Osteocyte (in vitro differentiated cells): ENCODE measurements at places on chromosomes 13 and 19.

GRCh38 chr13:23460921-23461320 is 27.4 kb upstream of the SACS start:
- no peak for DNase-seq

DNA sequence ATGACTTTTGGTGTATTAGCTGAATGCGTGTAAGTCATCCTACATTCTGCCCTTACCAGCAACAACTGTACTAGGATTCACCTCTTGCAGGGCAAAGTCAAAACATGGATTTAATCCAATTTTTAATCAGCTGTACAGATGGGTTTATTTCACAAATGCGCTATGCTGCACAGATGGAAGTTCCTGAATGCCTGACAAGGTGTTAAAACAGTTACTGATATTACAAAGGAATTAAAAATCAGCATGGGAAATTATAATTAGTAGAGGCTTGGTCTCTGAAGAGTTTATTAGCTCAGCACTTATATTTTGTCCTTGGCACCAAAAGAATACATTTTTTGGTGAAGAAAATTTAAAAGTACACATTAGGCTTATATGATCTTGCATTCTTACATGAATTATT is 448.9 kb downstream of the PCDH9 start:
- no peak for DNase-seq

- no peak for DNase-seq
These were observed 1272.9 kb downstream of the EFNB2 start for GRCh38 chr13:105262579-105262978.

- no peak for DNase-seq
These were observed 22.1 kb downstream of the COLGALT1 start for GRCh38 chr19:17577457-17578097.

DNA sequence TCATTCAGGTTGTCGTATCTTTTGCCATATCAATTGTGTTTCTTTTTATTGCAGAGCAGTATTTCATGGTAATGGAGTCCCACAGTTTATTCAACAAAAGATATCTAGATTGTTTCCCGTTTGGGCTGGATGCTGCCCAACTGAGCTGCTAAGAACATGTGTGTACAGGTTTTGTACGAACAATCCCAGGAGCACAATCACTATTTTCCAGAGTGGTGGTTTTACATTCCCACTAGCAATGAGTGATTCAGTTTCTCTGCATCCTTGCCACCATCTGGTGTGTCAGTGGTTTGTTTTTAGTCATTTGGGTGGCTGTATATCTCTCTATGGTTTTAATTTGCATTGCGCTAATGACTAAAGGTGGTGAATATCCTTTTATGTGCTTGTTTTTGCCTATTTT is 52.7 kb upstream of the ZDHHC20 start:
- no peak for DNase-seq

DNA sequence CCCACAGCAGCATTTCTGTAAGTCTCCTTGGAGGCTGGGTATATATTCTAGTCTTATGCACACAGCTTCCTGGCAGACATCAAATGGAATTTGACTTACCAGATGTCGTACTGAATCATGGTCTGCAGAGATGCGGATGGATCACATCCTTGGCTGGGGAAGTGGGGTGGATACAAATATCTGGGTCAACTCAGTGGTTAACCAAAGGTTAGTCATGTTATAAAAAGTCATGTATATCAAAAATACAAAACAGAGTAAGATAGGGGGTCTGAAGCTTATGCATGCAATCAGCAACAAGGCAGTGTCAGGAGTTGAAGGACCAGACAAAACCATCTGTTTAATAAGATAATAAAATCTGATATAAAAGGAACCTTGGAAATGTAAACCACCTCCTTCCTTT is 61.9 kb downstream of the WASF3 start:
- no peak for DNase-seq

GRCh38 chr13:61695147-61695546 is 279.5 kb upstream of the PCDH20 start:
- DNase-seq, result no peak

GRCh38 chr19:19171821-19172532 is 1.9 kb upstream of the MEF2B start:
- no peak for DNase-seq

DNA sequence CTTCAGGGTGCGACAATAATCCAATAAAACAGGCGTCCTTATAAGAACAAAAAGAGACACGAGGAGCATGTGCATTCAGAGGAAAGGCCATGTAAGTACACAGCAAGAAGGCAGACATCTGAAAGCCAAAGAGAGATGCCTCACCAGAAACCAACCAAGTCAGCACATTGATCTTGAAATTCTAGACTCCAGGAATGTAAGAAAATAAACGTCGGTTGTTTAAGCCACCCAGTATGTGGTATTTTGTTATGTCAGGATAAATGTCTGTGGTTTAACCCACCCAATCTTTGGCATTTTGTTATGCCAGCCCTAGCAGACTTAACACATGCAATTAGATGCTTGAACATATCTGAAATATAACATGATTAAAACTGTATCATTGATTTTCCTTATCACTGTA is 452.0 kb downstream of the SLITRK6 start:
- DNase-seq, result no peak

- DNase-seq, result peak; percentile 97
These were observed at the start of gene ZNF256 for GRCh38 chr19:57947419-57948134. Gene ZNF256, minus strand, starts transcription at chr19:57947706. Its CDS starts 232 bp downstream, at chr19:57947474.

DNA sequence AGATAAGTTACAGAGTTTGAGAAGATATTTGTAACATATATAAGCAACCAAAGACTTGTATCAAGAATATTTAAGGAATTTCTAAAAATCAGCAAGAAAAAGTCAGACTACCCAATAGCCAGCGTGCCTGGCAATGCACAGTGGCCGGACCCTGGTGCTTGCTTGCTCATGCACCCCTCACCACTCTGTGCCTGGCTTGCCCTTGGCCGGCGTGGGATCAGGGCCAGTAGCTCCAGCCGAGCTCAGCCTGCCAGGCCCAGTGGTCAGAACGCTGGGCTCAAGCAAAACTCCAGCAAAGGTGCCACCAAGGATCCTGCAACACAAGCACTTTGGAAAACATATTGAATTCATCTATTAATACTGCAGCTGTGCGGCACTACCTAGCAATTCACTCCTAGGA is 95.1 kb downstream of the KATNAL1 start:
- DNase-seq, result no peak

DNA sequence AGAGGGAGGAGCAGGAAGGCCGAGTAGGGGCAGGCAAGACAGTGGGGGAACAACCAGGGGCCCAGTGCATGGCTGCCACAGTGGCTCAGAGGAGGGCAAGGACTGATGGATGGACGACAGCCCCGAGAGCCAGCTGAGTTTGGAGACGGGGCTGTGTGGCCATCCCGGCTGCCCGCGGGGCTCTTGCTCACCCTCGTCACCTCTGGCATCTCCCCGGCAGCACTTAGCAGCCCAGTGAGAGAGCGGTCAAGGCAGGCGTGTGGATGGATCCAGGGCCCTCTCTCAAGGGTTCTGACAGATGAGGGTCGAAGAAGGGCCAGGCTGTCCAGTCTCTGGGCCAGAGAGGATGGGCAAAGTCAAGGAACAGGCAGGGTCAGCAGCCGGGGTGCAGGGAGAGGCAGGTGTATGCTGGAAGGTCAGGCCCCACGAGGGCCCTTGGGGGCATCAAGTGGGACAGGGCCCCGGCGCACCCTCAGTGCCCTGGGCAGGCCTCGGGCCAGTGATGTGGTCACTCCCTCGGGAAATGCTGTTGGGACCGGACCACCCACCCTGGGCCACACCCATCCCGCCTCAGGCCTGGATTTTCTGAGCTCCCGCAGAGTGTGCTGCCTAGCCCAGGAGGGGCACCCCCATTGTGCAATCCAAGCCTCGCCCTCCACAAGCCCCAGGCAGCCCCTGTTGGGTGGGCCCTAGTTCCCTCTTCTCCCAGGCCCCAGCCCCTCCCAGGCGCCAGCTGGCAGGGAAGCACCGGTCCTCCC is 56.4 kb upstream of the TPM4 start:
- DNase-seq, result no peak

GRCh38 chr13:25709088-25709487 is 337.3 kb downstream of the ATP8A2 start:
- no peak for DNase-seq

GRCh38 chr13:51292000-51292565 is 47.4 kb upstream of the SERPINE3 start:
- DNase-seq, result no peak

DNA sequence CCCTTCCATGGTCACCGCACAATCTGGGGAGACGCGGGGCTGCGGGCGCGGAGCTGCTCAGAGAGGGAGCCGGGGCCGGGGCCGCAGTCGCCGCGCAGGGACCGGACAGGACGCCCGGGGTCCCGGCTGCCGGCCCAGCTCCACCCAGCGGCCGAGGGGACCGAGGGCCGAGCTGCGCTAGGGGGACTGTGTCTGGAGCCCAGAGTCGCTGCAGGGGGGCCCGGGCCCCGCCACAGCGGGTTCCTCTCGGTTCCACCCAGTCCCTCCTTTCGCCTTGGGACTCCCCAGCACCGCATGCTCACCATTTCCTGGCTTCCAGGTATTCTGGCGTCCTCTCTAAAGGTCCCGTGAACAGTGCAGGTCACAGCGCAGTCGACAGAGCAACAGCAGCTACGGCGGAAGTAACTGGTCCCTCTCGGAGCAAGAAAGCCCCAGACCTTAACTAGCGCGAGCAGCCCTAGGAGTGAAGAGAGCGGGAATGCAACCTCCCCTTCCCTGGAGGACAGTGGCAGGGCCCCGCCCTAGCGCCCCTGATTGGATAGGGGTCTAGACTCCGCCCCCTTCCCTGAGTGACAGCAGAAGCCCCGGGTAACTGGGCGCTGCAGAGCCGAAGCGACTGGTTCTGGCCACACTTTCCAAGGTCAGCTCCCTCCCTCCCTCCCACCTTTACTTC is at the start of gene ZNF878:
Gene ZNF878 (minus strand): TSS at position 465 of the 673 bp plus-strand sequence. CDS start 160 bp downstream, at position 305.
- peak; percentile 95 for DNase-seq

GRCh38 chr19:2618611-2619010 is 83.9 kb downstream of the GNG7 start:
- DNase-seq, result no peak

GRCh38 chr19:5466072-5466471 is 10.9 kb downstream of the ZNRF4 start:
- no peak for DNase-seq

DNA sequence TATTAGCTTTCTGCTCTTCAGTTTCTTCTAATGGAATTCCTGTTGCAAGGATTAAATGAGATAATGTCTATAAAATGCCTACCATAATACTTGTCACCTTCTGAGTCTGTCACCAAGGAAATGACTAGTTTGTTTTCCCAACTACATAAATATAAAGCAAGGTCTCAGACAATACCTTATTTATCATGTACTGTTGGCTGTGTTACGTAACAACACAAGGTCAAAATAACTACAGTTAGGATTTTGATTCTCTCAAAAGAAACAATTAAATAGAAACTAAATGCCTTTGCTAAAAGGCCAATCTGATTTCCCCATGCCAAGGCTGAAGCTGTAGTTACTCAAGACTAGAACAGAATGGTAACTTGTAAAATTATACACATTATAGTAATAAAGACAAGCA is 134.5 kb downstream of the PCDH9 start:
- DNase-seq, result no peak

- no peak for DNase-seq
These were observed 372.6 kb downstream of the OXGR1 start for GRCh38 chr13:96621634-96622183.

DNA sequence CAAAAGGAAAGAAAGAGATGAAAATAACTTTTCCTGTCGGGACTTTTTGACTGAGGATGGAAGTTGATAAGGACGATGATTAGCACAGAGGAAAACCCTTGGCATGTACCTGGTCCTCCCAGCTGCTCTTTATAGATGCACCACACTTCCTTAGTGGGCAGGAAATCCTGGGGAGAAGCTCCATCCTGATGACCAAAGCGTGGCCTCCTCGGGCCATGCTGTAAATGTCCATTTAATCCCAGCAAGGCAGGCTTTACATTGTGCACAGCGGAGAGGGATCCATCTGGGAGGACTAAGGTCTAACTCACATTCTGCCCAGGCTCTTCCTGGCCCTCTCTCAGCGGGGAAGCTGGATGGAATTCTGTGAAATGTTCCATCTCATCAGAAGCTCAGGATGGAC is 113.5 kb downstream of the COL4A2 start:
- DNase-seq, result no peak

- no peak for DNase-seq
These were observed 27.4 kb upstream of the ZNF536 start for GRCh38 chr19:30344446-30345425.

DNA sequence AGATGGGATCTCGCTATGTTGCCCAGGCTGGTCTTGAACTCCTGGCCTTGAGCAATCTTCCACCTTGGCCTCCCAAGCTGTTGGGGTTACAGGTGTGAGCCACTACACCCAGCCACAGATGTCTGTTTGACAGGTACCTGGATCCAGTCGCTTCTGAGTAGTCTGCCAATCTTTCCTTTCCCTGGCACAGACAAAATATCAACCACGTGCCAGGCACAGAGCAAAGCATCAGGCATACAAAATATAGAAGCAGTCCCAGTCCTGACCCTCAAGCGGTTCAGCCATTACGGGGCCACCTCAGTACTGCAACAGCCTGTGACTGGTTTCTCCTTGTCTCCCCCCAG is 3.8 kb downstream of the ELAVL1 start:
- DNase-seq, result no peak

DNA sequence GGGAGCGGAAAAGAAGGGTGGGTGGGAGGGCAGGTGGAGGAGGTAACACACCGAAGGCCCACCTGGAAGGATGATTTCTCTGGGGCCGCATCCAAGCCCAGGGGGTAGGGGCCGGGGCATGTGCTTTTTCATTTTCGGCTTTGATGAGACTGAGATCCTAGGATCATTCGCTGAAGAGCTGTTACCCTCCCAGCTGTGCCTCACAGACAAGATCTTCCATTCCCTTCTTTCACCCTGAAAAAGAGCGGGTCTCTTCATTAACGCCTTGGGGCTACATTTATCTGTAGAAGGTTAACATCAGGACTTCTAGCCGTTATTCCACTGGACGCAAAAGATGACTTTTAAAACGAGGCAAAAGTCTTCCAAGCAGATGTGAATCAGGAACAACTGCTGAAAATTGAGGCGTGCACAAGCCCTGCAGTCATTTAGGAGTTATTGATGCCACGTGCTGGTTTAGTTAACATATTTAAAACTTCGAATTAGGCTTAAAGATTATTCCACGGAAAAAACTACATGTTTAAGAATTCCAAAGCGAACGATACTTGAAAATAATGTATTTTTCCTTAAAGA is 1.1 kb downstream of the LMO7 start:
- no peak for DNase-seq

- DNase-seq, result no peak
These were observed 11.1 kb downstream of the PALM start for GRCh38 chr19:719636-720344.

GRCh38 chr19:57314146-57314545 is 6.1 kb upstream of the ZNF543 start:
- DNase-seq, result no peak

GRCh38 chr13:94598281-94598680 is 2.3 kb upstream of the TGDS start:
- DNase-seq, result no peak
